Right lobe of liver (tissue), 6 donors: ENCODE measurements at places on chromosomes 11 and 22. TPM values are rescaled to one million over a fixed set of nuclear protein-coding genes. Genes with fewer than 3 reads are reported as not detected.

GRCh38 chr11:12604557-12605153, 69.6 kb upstream of the TEAD1 start:
- H3K4me3 ChIP-seq: no peak overlapping the region
- H3K27ac ChIP-seq: no peak overlapping the region
- no peak for DNase-seq
- peaks cover 7% of the 10 kb centered on the region for H3K4me1 ChIP-seq
- no peaks in the 10 kb centered on the region for H3K36me3 ChIP-seq

GRCh38 chr11:92384358-92384757, 159.7 kb downstream of the FAT3 start:
- no peaks in the 10 kb centered on the region for H3K4me1 ChIP-seq
- H3K27ac ChIP-seq: no peak overlapping the region
- H3K27me3 ChIP-seq: no peaks in the 10 kb centered on the region
- no peaks in the 10 kb centered on the region for H3K36me3 ChIP-seq

GRCh38 chr11:113249491-113249763, 65.0 kb upstream of the TTC12 start:
- no peak for DNase-seq
- H3K4me3 ChIP-seq: no peak overlapping the region
- no peak overlapping the region for H3K27ac ChIP-seq
- no peaks in the 10 kb centered on the region for H3K36me3 ChIP-seq
- H3K27me3 ChIP-seq: no peaks in the 10 kb centered on the region

GRCh38 chr11:126537492-126537891, 182.0 kb downstream of the ST3GAL4 start:
- H3K4me3 ChIP-seq: no peak overlapping the region
- H3K4me1 ChIP-seq: no peaks in the 10 kb centered on the region
- no peaks in the 10 kb centered on the region for H3K36me3 ChIP-seq
- DNase-seq: no peak

GRCh38 chr11:116262370-116262769, 510.4 kb downstream of the BUD13 start:
- no peaks in the 10 kb centered on the region for H3K27me3 ChIP-seq
- no peaks in the 10 kb centered on the region for H3K4me1 ChIP-seq
- H3K27ac ChIP-seq: no peak overlapping the region
- no peak overlapping the region for H3K4me3 ChIP-seq
- H3K36me3 ChIP-seq: no peaks in the 10 kb centered on the region

The ZNF214 gene
- total RNA-seq: 0.49 TPM

The TRIM51 gene
- not detected for total RNA-seq

The NAALADL1 gene
- total RNA-seq: 1.3 TPM
